CD4-positive, CD25-positive, alpha-beta regulatory T cell (primary cell): ENCODE measurements at places on chromosomes 16 and 17. TPM values are rescaled to one million over a fixed set of nuclear protein-coding genes. Genes with fewer than 3 reads are reported as not detected.

The DNAH9 gene
- not detected for total RNA-seq

The FBXL16 gene
- 18.6 TPM for total RNA-seq

DNA sequence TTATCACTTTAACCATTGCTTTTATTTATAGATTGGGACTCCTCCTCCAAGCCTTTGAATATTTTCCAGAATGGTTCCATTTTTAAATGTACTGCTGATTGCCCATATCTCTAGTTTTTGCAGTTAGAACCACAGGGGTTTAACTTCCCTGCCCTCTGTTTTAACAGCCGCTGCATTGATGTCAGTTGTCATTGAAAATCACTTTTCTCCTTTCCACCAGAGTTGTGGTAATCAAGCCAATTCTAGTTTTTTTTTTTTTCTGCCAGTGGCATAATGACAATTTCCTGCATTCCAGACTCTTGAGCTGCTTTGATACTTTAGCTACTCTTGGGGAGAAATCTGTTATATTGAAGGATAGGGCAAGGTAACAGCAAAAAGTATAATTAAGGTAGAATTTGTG lies 91.5 kb downstream of the HS3ST4 start:
- no peak for DNase-seq

GRCh38 chr17:67879662-67880061 lies 54.4 kb downstream of the BPTF start:
- DNase-seq: no peak

DNA sequence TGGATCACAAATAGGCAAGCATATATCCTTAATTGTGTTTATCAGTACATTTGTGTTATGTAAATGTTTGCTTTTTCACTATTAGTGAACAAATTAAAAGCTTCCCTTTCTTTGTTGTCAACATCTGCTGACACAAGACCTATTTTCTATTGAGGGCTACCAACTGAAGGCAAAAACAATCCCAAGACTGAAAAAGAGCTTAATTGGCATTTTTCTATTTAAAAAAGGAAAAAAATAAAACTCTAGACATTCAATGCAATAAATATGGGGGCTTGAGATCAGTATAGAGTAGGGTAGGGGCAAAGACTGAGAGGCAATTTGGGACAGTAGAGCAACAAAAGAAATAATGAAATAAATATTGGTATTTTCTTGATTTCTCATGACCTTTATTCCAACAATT lies 24.2 kb downstream of the OMG start:
- no peak for DNase-seq

DNA sequence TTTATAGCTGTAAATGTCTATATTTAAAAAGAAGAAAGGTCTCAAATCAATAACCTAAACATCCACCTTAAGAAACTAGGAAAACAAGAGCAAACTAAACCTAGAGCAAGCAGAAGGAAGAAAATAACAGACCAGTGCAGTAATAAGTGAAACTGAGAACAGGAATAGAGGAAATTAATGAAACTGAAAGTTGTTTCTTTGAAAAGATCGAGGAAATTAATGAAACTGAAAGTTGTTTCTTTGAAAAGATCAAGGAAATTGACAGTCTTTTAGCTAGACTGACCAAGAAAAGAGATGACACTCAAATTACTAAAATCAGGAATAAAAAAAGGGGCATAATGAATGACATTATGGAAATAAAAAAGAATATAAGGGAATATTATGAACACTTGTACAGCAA lies 46.4 kb downstream of the SLFN5 start:
- no peak for DNase-seq

GRCh38 chr16:3576211-3576610 lies 992 bp downstream of the NLRC3 start:
- DNase-seq: peak; percentile 37

GRCh38 chr16:67388591-67388990 lies 4.7 kb downstream of the TPPP3 start:
- DNase-seq: no peak

DNA sequence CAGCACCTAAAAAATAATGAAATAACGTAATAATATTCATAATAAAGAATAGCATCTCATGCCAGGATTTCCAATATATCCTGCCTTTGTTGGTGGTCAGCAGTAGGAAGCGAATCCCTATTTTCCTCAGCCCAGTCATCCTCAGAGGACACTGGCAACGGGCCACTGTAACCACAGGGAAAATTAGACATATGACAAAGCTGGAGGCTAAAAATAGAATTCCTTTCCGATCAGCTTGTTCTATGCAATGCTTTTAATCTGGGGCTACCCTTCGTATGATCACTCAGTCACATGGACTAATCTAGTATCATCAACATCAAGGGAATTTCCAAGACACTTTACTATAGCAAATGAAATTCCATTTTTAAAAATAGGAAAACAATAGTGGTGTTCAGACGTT lies 246.9 kb upstream of the KCNJ16 start:
- no peak for DNase-seq

GRCh38 chr16:31458073-31458843 lies 1.0 kb upstream of the ARMC5 start:
- peak; percentile 56 for DNase-seq

- DNase-seq: no peak
Measured at GRCh38 chr17:81153340-81153803, 11.9 kb upstream of the PVALEF start.

GRCh38 chr16:8203101-8203500 lies 387.2 kb downstream of the TMEM114 start:
- no peak for DNase-seq

DNA sequence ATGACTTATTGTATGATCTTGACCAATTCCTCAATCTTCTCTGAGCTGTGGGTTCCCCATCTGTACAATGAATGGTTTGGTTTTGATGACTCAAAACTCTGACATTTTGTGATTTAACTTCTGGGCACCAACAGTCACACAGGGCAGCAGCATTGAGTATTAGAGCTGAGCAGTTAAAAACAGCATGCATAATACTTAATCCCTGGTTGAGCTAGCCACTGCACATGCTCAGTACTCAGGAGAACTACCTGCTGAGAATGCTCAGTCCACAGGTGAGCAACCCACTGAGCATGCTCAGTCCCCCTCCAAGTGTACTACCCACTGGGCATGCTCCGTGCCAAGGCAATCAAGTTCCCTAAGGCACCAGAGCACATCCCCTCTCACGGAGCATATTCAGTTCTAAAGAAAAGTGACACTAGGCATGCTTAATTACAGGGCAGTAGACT lies 68.7 kb downstream of the AIPL1 start:
- DNase-seq: no peak

DNA sequence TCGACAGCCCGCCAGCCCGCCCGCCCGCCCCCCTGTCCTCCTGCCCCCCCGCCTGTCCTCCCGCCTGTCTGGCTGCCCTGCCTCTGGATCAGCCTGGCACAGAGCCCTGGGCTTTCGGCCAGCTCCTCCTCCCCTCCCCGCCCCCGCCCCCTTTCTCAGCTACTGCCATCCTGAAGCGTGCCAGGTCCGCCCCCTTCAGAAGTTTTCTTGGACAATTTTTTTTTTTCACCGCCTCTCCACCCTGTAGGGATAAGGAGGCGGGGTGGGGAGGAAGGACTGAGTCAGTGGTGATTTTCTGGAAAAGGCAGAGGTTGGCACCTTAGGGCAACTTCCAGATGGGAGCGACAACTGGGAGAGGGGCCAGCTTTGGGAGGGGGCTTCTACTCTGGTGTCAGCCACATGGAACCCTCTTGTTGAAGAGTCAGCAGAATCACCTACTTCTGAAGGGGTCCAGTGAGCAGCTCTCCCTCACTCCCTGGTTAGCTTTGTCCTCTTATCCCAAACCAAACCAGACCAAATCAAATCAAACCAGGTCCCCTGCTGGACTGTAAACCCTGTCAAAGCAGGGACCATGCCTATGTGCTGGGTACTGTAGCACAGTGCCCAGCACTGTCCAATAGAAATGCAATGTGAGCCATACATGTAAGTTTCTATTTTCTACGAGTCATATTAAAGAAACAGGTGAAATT lies 19.7 kb downstream of the IGF2BP1 start:
- DNase-seq: no peak
